Regular cardiac myocyte (primary cell): ENCODE measurements at places on chromosomes 3 and 15. TPM values are rescaled to one million over a fixed set of nuclear protein-coding genes. Genes with fewer than 3 reads are reported as not detected.

Gene ROPN1
- total RNA-seq, result not detected in 2 replicates

Gene PP2D1
- not detected in 2 replicates for total RNA-seq

Gene PSTPIP1
- total RNA-seq, result 0.56 and 1.3 TPM in 2 replicates

Gene GOLGA6B
- under 0.01 TPM in 1 of 2 replicates, not detected in the other for total RNA-seq

Gene CELF6
- total RNA-seq, result 0.28 TPM in 1 of 2 replicates, not detected in the other

Gene TP63
- total RNA-seq, result under 0.01 and 0.28 TPM in 2 replicates

Gene GUCA1C
- not detected in 2 replicates for total RNA-seq

Gene ZNF662
- total RNA-seq, result 0.77 and 0.85 TPM in 2 replicates

Gene THBS1
- total RNA-seq, result 1,847 and 5,888 TPM in 2 replicates

Gene TTC14
- total RNA-seq, result 31.6 and 32.6 TPM in 2 replicates

Gene SLC51B
- total RNA-seq, result not detected in 2 replicates

Gene MYO5A
- total RNA-seq, result 44.3 and 50.2 TPM in 2 replicates

Gene OR4M2
- total RNA-seq, result not detected in 2 replicates

Gene TGM5
- not detected in 2 replicates for total RNA-seq

Gene MANF
- 196 and 305 TPM in 2 replicates for total RNA-seq
